ENCODE measurements at places on chromosomes 2 and 18.

DNA sequence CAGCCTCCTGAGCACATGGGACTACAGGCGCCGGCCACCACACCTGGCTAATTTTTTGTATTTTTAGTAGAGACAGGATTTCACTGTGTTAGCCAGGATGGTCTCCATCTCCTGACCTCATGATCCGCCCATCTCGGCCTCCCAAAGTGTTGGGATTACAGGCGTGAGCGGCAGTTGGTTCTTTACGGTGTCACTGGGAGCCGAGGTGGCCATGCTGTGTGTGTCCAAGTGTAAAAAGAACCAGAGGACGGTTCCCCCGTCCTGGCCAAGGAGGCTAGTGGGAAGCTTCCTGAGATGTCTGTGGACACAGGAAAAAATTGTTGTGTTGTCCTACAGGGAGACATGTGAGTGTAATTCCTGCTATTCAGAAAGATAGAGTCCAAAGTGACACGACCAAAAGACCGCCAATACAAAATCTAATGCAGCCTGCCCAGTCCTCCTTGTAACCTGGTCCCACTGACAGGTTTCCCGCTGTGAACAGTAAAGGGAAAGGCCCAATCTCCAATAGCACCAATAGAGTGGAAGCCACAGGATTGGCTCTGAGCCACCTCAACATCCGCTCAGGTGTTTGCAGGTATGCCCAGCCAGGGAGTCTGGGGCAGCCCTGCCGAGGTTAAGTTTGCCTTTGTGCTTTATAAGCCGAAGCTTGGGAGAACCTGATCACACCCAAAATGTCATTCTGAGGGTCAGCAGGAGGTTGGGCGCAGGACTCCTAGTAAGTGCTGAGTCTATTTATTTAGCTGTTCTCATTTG is 40.6 kb downstream of the NCK2 start:
- DNase-seq, result no peak

- no peak for DNase-seq
Observed at GRCh38 chr2:128732976-128733431, 414.3 kb upstream of the HS6ST1 start.

DNA sequence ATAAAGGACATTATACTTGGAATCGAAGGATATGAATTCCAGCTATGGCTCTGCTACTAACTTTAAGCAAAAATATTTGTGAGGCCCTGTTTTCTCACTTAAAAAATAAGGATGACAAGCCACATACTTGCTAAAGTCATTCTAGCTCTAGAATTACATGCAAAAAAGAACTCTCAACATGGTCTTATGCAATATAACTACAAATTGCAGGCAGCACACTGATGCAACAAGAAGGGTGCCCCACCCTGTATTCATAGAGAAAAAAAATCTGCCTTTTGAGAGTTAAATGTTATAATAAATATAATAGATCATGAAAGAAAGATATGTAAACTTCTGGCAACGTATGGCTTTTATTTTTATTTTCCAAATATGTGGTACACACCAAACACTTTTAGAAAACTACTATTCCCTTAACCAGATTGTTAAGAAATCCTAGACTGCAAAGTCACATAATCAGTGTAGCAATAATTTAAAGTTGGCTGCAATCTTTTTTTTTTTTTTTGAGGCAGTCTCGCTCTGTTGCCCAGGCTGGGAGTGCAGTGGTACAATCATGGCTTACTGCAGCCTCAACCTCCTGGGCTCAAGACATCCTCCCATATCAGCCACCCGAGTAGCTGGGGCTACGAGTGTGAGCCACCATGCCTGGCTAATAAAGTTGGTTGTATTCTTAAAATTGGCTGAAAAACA is 40.2 kb upstream of the WDSUB1 start:
- DNase-seq, result no peak

DNA sequence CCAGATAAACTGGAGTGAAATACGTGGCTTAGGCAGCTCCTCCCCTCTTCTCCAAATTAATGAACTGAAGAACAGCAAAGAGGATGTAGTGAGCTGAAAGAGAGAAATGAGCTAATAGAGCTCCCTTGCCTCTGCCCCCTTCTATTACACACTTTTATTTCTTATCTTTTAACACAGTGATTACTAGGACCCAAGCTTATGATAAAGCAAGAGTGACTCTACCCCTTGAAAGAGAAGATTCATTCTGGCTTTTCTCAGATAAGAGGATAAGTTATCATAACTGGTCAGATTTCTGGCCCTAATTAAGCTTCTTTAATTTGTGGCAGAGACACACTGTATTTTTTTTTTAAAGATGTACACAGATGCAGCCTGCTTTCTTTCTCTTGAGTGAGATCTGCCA is 102.2 kb downstream of the MSTN start:
- DNase-seq, result no peak

DNA sequence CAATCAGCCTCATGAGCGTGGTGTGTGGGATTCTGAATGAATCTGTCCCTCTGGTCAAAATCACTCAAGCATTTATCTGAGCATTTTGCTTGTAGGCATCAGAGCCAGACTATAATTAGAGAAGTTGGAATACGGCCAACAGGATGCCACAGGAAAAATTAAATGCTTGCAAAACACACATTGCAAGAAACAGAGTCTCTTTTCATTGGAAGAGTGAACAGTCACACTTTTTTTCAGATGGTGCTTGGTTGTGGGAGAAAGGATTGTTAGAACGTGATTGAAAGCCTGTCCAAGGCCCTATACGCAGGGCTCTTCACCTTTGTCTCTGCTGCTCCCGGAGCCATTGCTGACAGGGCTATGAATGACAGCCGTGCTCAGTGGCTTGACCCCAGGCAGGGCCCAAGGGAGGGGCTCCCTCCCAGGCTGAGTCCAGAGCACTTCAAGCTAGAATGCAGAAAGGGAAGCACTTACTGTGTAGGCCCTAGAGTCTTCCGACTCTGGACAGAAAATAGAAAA is 59.8 kb downstream of the SNTG2 start:
- DNase-seq, result no peak
